Fibroblast of skin of left quadriceps (primary cell): ENCODE measurements at places on chromosomes 12 and 14.

DNA sequence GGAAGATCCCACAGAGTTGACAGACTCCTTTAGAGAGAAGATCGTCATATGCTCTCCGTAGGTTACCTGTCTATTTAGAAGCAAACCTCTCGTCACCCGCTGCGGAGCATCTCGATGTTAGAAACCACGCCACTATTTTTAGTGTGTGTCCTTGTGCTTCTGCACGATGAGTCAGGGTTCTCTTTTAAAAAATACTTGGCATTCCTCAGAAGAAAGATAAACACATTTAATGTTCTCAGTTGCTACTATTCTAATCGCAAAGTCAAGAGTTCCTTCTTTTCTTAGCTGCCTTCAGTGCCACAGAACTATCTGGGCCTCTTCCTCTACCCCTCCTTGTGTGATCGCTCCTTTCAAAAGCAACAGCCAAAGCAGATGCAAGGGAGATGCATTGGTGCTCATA is 192.4 kb downstream of the PELI2 start:
- DNase-seq = no peak

- DNase-seq = no peak
These were observed 235.2 kb downstream of the BCL11B start for GRCh38 chr14:99036611-99037293.

- DNase-seq = no peak
These were observed 21.1 kb upstream of the KRT8 start for GRCh38 chr12:52925717-52926595.

GRCh38 chr12:1806301-1807086 is 13.9 kb upstream of the LRTM2 start:
- DNase-seq = no peak

GRCh38 chr12:9711664-9712063 is 21.2 kb downstream of the CLECL1 start:
- peak; percentile 4 for DNase-seq

DNA sequence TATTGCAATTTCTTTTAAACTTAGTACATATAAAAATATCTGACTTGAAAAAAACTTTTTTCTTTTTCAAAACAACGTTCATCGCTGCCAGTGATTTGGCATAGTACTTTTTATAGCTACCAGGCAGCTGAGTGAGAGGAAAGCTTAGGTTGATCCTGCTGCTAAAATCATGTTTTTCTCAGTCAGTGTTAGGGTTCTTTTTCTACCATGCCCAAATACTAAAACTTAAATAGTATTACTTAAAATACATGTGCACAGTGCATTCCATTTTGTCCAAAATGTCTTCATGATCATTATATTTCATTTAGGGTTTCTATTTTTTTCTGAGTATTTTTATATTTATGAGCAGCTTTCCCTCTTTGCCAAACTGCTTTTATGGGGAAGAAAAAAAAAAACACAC is 123.8 kb downstream of the PDZRN4 start:
- DNase-seq = no peak

DNA sequence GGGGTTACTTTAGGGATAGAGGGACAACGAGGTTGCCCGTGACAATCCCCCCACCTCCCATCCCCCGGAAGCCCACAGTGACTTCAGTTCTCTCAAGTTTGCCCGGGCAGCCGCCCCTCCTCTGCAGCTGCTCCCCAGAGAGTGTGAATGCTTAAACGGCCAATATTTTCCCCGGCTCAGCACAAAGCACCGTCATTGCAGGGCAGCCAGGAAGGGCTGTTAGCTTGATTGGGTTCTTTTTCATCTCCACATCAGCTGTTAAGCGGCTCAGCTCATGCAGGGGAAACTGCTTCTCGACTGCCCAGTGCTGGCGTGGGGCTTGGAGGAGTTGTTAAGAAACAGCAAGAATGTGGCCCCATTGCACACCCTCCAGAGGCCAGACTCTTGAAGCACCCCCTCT is 120.5 kb upstream of the NCOR2 start:
- no peak for DNase-seq
